ENCODE measurements at places on chromosomes 4 and X.

DNA sequence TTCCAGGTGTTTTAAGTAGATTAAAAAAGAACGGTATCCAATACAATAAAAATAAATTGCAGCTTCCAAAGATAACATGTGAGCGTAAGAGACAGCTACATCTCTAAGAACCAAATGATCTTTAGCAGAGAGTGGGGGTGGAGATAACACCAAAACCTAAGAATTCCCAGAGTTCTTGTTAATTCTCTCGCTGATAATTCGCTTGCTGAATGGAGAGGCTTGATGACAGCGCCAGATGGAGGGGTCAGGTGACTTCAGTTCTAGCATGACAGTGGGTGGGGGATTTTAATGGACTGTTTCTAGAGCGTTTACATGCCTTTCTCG lies 2.3 kb downstream of the CLCN4 start:
- peak; percentile 43 for DNase-seq

DNA sequence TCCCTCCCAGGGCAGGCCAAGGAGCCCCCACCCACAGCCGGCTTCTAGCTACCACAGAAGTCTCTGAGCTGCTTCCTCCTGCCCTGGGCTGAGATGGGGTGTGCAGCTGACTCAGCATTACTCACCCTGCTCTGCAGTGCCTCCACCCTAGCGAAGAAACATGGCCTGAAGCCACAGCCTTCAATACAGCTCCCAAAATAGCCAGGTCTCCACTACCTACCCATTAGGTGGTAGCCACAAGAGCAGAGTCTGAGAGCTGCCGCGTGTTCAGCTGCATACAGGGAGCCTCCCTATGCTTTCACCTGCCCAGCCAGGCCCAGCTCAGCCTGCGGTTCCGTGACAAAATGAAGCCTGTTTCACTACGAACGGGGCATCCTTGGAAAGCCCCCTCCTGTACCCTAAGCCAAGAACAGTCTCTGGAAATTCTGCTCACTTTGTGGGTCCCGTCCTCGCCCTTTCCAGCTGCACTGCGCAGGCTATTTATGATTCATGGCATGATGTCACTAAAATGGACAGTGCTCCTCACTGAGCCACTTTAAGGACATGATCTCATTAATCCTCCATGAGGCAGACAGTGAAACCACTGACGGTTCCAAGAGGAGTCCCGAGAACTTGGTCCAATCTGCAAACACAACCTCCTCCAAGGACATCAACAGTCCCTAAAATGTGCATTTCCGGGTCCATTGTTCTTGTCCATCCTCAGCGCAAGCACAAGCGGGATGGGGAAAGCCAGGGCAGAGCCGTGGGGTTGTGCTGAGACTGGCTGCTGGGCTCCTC lies 20.2 kb downstream of the WDR1 start:
- no peak for DNase-seq

DNA sequence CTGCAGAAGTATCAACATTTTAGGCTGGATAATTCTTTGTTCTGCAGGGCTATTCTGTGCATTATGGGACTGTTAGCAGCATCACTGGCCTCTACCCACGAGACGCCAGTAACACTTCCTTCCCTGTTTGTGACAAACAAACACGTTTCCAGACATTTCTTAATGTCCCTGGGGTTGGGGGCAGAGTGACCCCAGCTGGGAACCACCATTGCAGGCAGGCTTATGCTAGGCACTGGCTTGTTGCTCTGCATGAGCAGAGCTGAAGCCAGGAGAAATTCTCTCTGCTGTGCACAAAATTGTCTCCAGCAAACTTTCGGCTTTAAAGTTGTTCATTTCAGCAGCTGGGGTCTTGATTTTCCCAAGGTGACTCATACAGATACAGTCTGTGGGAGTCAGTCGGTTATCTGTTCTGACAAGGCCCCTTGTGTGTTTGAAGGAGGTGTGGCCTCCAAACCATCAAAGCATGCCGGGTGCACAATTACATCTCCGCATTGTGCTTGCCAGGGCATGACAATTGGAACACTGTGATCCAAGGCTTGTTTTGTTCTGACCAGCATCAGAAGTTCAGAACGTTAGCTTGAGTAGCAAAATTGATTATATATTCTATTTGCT lies 156.4 kb upstream of the BOD1L1 start:
- DNase-seq, result no peak

GRCh38 chr4:145815626-145816025 lies 123.0 kb downstream of the ZNF827 start:
- no peak for DNase-seq

DNA sequence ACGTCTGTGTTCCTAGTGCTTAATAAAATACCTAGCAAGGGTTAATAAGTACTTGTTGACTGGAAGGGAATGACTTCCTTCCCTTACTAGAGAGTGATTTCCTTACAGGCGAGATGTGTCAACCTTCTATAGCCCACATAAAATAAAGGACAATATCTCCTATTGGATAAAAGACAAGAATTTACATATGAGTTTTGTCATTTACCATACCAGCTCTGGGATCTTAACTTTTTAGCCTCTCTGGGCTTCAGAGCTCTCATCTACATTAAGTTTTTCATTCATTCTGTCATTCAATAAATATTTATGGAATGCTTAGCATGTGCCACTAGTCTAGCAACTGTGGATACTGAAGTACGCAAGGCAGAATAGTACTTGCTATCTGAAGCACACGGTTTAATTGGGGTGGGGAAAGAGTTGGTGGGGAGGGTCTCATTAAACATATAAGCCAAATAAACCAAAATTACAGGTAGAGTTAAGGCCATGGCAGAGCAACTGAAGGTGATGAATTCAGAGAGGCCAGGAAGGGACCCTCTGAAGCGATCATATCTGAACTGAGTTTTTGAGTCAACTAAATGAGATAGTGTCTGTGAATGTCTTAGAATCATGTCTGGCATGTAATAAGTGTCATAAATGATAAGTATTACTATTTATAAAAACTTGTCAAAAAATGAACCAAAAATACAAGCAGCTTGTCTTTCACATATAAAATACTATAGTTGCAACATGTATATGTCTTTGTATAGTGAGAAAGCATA lies 91.6 kb upstream of the BMP2K start:
- DNase-seq, result no peak

DNA sequence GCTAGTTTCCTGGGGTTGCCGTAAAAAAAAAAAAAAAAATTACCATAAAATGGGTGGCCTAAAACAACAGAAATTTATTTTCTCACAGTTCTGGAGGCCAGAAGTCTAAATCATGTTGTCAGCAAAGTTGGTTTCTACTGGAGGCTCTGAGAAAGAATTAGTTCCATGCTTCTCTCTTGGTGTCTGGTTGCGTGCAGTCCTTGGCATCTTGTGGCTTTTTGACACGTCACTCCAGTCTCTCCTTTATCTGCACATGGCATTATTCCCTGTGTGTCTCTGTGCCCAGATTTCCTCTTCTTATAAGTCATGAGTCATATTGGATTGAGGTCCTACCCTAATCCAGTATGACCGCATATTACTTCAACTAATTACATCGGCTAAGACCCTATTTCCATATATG lies 38.7 kb downstream of the SPATA4 start:
- DNase-seq, result no peak

- DNase-seq, result no peak
Observed at GRCh38 chrX:11474576-11474975, 181.4 kb downstream of the AMELX start.

DNA sequence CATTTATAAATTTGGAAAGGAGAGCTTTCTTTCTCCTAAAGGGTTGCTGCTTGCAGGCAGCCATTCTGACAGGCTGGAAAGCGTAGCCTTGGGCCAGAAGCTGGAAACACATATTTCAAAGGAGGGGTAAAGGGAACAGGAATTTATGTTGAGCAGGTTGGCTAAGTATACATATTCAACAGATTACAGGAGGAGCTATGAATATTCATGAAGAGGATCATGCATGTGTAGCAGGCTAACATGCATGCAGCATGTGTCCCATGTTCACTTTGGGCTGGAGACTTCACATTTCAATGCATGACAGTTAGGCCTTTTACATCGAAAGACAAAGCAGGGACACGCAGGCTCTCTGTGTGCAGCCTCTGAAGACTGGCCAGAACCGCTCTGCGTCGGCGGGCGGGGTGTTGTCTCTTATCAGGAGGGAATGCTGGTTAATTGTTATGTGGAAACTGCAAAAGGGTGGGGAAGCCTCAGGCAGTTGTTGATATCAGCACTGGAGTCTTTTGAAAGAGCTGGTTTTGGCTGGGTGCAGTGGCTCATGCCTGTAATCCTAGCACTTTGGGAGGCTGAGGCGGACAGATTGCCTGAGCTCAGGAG lies 31.5 kb downstream of the CASP3 start:
- no peak for DNase-seq

DNA sequence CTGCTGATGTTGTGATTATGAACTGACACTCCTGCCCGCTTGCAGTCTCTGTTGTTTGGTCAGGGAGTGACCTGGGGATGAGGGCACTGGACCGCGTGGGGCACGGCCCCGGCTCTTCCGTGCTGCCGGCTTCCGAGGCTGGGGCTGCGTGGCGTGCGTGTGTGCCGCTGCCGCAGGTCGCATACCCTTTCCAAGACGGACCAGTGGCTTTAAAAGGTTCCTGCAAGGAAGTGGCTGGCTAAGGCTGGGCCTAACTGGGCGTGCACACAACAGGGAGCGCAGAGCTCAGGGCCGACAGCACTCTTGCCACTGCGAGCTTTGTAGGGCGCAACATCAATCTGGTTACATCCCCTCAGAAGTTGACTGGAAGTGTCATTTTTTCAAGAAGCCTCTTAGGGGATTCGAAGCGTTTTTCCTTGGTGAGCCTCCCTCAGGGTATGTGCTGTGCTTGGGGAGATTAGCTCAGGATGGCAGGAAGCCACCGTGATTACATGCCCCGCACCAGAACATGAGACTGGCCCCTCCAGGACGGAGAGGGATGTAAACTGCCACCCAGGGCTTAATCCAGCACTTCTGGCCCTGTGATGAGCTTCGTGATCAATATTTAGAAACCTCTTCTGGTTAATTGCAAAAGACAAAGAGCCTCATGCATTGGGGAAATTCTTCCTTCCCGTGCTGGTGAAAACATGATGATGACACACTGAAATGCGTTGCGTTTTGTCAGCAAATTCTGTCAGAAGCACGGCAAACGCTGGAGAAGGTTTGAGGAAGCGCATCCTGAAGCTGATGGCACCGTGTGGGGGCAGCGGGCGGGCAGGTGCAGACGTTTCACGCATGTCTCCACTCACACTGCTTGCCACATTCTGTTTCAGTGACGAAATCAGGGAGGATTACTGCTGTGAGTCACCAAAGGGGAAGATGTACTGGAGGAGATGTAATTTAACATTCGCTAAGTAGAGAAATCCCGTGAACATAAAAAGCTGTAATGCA lies 11.1 kb downstream of the MAEA start:
- DNase-seq, result peak; percentile 60

Data from WERI-Rb-1 (cell line).